ENCODE measurements at places on chromosomes 11 and 22.

DNA sequence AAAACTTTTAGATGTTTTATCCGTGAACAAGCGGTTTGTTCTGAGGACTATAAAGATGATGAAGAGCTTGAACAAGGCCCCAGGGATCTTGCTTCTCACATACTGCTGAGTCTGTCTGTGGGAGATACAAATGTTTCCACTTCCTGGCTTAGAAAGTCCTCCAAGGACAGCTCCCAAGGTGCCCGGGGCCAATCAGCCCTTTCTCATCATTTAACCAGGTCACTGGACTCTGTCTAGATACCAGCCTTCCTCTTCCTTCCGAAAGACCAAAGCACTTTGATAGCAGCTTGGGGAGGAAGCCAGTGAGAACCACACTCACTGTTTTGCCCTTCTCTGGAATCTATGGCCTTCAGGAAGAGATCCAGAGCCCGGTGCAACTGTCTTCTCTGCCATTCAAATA is 4.3 kb upstream of the MICAL2 start:
- no peak for DNase-seq

GRCh38 chr11:81072273-81072672 is 1631.4 kb upstream of the TENM4 start:
- DNase-seq: no peak

DNA sequence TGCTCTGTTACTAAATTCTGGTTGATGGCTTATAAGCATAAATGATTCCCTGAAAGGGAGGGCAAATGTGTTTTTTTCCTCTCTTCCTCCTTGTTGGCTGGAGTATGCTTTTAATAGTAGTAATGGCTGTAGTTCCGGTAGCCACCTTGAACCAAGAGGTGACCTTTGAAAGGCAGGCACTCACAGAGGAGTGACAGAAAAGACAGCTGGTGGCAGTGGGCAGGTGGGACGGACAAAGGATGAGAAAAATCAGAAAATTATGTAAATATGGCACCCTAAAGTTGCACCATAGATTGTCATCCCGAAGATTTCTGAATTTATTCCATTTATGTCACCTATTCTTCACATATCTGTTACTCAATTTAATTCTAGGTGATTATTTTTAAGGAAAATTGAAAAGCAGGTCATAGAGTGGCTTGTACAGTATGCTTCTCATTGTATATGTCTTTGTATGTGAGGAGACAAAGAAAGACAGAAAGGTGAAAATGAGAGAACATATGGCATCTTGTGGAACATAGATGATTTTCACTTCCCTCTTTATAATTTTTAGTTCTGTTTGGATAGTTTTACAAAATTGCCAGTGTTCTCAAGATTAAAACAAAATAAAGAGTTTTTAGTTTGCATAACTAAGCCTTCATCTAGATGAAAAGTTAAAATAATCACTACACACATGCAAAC is 17.0 kb downstream of the CASP12 start:
- no peak for DNase-seq

GRCh38 chr22:45441138-45441537 is 27.6 kb downstream of the RIBC2 start:
- DNase-seq: peak; percentile 2

GRCh38 chr11:129146191-129146590 is 45.9 kb downstream of the ARHGAP32 start:
- peak; percentile 95 for DNase-seq

DNA sequence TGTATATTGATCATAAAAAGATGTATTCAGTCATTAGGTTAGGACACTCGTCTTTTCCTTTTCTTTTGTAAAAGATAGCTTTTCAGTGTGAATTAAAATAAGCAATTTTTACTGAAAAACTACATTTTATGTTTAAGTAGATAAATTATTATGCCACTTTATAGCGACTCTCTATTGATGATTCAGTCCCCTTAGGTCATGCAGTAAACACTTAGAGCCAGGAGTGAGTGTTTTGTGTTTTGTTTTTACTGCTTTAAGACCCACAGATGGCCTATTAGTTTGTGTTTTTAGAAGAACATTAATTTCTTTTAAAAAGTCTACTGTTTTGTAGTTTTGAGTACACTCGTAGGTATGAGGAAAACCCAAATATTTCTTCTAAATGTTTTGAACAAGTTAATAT is 86.6 kb downstream of the YAP1 start:
- peak; percentile 74 for DNase-seq

DNA sequence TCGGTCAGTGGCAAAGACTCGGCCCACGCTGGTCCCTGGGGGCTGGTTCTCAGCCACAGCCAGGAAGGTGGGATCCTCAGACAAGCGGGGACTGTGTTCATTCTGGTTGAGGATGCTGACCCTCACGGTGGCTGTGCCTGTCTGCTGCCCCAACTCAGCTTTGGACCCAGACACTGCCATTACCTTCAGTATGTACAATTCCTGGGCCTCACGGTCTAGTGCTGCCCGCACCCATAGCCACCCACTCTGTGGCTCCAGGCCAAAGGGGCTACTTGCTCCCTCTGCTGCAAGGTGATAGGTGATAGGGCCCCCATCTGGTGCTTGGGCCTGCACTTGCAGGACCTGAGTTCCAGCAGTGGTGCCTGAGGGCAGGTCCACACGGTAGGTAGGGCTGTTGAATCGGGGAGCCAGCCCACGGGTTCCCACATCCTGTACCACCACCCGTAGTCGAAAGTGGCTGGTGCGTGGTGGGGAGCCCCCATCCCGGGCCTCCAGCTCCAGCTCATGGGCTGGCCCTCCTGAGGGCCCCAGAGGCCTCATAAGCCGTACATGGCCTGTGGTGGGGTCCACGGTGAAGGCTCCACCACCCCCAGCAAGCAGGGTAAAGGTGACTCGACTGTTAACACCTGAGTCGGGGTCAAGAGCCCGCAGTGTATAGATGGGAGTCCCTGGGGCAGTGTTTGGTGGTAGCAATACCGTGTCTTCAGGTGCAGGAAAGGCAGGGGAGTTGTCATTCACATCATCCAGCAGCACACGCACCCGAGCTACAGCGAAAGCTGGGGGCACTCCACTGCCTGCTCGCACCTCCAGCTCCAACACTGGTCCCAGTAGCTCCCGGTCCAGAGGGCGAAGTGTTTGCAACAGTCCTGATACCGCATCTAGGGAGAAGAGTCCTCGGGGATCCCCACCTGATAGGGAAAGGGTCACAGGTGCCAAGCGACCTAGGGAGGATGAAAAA is 13.2 kb upstream of the TPP1 start:
- no peak for DNase-seq

DNA sequence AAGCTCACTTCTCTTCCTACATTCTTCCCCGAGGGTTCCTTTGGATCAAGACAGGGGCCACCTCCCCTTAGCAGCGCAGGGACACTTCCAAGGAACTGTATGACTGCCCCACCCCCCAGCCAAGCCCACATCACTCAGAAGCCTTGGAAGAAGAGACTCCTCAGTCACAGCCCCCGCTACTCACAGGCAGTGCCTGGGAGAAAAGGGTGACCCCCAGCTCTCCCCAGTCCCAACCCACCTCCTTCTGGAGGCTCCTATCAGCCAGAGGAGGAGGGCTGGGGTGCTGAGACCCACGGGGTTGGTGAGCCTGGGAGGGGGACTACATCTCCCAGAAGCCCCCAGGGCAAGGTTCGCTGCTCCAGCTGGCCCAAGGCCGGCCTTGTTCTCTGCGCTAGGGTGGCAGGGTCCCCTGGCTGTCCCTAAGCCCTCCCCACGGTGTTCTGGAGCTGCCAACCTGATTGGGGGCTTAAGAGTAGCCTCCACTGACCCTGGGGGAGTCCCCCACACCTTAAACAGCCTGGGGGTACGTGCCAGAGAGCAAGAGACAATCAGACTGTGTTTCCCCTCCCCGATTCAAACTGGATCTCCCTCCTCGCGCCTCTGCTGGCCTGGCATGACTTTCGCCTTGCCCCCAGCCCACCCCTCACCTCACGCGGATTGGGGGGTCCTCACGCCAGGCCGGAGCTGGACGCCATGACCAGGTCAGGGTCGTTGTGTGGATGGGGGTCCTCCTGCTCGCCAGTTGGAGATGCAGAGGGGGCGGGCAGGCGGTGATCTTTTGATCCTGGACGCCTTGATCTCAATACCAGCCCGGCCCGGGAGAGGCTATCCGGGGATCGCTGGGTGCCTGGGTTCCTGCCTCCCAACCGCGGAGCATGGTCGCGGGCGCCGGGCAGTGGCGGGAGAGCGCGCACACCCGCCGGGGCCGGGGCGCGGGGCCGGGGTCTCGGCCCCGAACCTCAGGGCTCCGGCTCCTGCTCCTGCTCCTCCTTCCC is 838 bp downstream of the BCL9L start:
- DNase-seq: peak; percentile 68

- DNase-seq: no peak
These were observed 129.5 kb downstream of the MED15 start for GRCh38 chr22:20636945-20637344.

- no peak for DNase-seq
These were observed 861.6 kb downstream of the METTL15 start for GRCh38 chr11:28969832-28970231.

DNA sequence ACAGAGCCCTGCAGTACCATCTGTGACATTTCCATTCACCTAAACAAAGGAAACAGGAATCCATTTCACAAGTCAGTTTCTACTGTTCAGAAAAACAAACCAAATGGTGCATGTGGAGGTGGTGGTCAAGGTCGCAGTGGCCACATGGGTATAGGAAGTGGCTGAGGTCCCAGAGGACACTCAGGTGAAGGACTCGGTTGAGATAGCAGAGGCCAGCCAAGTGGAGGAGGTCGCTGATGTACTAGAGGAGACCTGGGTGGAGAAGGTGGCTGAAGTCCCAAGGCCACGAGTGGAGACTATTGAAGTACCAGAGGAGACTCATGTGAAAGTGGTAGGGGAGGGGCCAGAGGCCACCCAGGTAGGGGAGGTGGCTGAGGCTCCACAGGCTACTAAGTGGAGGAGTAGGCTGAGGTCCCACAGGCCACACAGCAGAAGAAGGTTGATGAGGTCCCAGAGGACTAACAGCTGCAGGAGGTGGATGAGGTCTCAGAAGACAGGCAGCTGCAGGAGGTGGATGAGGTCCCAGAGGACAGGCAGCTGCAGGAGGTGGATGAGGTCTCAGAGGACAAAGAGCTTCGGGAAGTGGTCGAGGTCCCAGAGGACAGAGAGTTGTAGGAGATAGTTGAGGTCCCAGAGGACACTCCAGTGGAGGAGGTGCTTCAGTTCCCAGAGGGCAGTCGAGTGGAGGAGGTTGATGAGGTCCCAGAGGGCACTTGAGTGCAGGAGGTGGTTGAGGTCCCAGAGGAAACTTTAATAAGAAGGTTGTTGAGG is 40.2 kb downstream of the ZNF195 start:
- DNase-seq: no peak
